Gastroesophageal sphincter (tissue), 4 donors: ENCODE measurements at places on chromosomes 5 and 9.

DNA sequence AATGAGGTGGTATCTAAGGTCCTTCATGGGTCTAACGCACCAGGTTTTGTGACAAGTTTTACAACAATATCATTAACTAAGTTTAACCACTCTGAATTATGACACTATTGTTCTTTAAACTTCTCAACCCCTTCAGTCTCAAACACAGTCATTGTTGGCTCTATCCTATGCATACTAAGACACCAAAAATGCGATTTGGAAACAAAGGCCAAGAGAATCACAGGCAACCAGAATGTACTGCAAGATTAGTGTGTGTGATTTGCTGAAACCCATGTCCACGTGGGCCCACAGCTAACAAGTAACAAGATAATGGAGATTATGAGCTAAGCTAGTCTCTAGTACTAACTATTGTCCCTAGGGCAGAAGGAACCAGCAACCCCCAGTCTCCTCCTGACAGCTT lies 142.2 kb upstream of the RANBP3L start:
- no peaks in the 10 kb centered on the region for H3K27me3 ChIP-seq
- H3K4me1 ChIP-seq: no peaks in the 10 kb centered on the region
- ATAC-seq: no peak
- H3K4me3 ChIP-seq: no peak overlapping the region
- H3K27ac ChIP-seq: no peak overlapping the region

GRCh38 chr9:95025213-95026147 lies 292.0 kb downstream of the FANCC start:
- H3K27me3 ChIP-seq: no peaks in the 10 kb centered on the region
- peak; percentile 90 for ATAC-seq
- peaks cover 33% of the 10 kb centered on the region for H3K36me3 ChIP-seq
- H3K4me3 ChIP-seq: no peak overlapping the region
- H3K27ac ChIP-seq: peak overlapping the region; percentile 98
- peaks cover 100% of the 10 kb centered on the region for H3K4me1 ChIP-seq

DNA sequence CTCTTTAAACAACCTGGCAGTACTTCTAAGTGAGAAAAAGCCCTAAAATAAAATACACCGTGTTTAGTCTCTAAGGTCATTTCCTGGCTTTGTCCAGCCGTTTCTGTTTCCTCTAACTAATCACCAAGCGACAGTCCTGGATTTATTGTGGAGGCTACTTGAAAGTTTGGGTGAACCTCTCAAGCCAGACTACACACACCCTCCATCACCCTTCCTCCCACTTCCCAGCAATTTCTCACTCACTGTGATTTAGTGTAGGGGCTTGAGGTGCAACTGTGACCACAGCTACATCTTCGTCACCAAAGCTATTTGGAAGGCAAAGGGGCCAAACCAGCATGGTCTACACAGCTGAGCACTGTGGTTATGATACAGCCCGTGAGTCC lies 240.0 kb upstream of the SLC24A2 start:
- peak; percentile 10 for ATAC-seq
- no peaks in the 10 kb centered on the region for H3K36me3 ChIP-seq
- no peak overlapping the region for H3K27ac ChIP-seq
- peaks cover 6% of the 10 kb centered on the region for H3K4me1 ChIP-seq
- no peaks in the 10 kb centered on the region for H3K27me3 ChIP-seq
- no peak overlapping the region for H3K4me3 ChIP-seq

DNA sequence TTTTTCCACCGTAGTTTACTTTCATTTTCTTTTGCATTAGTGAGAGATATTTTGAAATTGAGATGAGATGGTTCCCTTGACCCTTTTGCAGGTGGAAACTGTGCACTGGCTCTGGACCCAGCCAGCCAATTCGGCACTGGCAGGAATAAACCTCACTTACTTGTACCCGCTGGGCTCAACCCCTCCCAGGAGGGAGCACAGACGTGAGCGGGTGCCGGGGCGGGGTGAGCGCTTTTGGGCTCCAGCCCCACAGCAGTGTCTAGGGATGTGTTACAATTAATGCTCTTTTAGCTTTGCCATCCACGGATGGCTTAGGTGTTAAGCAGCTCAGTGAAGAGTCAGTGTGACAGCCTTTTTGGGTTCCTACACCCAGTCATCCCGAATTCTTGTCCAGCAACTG lies 766.1 kb upstream of the CHD1 start:
- no peak overlapping the region for H3K27ac ChIP-seq
- no peak overlapping the region for H3K4me3 ChIP-seq
- H3K36me3 ChIP-seq: no peaks in the 10 kb centered on the region
- no peaks in the 10 kb centered on the region for H3K4me1 ChIP-seq

DNA sequence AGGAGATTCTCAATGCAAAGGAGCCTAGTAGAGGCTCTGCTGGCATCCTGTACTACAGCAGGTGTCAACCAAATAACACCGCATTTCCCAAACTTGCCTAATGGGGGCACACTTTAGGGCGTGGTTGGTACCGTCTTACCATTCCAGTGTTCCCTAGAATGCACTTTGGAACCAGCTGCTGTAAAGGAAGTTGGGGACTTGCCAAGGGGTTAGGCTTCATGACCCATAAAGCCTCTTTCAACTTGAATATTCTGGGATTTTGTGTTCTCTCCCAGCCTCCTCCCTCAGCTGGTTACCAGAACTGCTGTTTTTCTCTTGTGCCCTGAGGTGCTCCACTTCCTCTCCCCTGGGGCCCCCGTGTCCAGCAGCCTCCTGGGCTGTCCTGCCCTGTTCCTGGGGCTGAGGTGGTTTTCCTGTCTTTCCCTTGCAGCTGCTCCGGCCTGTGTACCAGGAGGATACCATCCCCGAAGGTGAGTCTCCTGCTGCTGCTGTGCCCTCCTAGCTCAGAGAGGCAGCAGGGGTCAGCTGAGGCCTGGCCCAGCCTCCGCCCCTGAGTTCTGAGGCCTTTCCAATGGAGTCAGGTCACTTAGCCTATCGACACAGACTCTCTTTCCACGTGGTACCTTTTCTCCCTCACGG lies 44.7 kb downstream of the RGS3 start:
- no peaks in the 10 kb centered on the region for H3K27me3 ChIP-seq
- no peak for ATAC-seq
- no peak overlapping the region for H3K4me3 ChIP-seq
- H3K27ac ChIP-seq: no peak overlapping the region

GRCh38 chr9:87891754-87892153 lies 9.1 kb downstream of the SPATA31E1 start:
- H3K27me3 ChIP-seq: no peaks in the 10 kb centered on the region
- no peaks in the 10 kb centered on the region for H3K4me1 ChIP-seq
- no peak overlapping the region for H3K27ac ChIP-seq
- no peaks in the 10 kb centered on the region for H3K36me3 ChIP-seq
- ATAC-seq: no peak
- H3K4me3 ChIP-seq: no peak overlapping the region

DNA sequence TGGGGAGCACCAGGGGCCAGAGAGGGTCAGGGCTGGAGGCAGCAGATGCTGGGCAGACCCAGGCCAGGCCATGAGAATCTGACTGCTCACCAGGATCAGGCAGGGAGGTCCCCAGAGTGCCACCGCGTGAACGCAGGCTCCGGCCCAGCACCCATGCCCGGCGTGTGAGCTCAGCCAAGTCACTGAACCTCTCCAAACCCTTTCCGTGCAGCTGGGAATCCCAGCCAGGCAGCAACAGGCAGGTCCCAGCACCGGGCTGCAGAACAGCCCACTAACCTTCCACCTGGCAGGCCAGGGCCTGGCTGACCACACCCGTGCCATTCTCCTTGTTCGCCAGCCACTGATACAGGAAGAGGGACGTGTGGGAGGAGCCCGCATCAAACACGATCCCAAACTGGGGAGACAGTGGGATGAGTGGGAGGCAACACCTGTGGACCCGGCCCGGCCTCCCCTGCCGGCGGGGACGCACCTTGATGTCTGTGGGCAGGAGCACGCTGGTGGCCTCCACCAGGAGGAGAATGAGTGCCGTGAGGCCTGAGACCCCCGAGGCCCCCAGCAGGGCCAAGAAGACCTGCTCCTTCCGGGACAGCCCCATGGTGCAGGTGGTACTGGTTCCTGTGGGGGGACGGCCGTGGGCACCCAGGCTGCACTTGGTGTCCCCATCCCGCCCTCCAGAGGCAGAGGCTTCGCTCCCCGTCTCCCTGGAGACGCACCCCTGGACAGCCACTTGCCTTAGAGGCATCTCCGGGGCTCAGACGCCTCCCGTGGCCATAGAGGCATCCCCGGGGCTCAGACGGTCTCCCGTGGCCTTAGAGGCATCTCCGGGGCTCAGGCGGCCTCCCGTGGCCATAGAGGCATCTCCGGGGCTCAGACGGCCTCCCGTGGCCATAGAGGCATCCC lies 3.2 kb downstream of the ENTPD8 start:
- no peak overlapping the region for H3K4me3 ChIP-seq
- no peak for ATAC-seq
- H3K4me1 ChIP-seq: peaks cover 7% of the 10 kb centered on the region
- H3K27me3 ChIP-seq: peaks cover 68% of the 10 kb centered on the region

DNA sequence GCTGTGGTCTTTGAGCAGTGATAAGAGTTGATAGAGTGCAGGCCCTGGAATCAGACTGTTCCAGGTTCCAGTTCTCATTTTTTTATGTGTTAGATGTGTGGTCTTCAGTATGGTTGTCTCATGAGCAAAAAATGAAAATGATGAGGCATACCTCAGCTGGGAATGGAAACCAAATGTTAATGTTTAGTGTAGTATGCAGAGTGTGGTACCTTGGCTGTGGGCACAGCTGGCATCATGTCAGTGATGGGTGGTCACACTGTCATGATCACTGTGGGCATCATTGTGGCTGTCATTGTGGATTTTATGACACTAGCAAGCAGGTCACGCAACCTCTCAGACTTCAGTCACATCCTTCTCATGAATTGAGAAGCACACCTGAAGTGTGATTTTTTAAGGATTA lies 6.4 kb downstream of the ABLIM3 start:
- no peaks in the 10 kb centered on the region for H3K36me3 ChIP-seq
- ATAC-seq: no peak
- H3K4me1 ChIP-seq: no peaks in the 10 kb centered on the region

DNA sequence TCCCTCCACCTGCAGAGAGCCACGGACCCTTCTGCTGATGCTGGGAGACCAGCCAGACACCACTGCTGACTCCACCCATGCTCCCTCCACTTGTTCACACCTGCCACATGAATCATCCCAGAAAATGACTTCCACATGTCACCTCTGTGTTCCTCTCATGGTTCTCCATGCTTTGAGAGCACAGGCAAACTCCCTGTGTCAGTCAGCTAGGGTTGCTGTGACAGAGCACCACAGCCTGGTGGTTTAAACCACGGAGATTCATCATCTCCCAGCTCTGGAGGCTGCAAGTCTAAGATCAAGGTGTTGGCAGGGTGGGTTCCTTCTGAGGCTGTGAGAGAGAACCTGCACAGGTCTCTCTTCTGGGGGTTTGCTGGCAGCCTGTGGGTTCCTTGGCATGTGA lies 381.4 kb downstream of the GADD45G start:
- ATAC-seq: no peak
- H3K27ac ChIP-seq: no peak overlapping the region
- H3K36me3 ChIP-seq: no peaks in the 10 kb centered on the region
- H3K27me3 ChIP-seq: no peaks in the 10 kb centered on the region

DNA sequence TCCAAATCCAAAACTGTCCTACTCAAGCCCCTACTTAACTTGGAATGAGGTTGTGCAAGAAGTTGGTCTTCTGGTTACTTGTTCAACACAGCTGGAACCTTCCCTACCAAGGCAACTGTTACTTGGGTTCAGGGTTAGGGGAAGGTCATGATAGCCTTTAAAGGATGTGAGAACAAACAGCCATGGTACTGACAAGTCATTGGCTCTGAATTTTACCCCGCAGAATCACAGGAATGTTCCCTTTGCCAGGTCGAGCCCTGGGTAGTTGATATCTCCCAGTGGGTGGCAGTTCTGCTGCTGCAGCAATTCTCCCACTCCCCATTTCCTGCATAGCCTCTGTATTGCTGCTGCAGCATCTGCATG lies 396.1 kb upstream of the MPDZ start:
- H3K4me1 ChIP-seq: no peaks in the 10 kb centered on the region
- ATAC-seq: no peak
- no peaks in the 10 kb centered on the region for H3K27me3 ChIP-seq

DNA sequence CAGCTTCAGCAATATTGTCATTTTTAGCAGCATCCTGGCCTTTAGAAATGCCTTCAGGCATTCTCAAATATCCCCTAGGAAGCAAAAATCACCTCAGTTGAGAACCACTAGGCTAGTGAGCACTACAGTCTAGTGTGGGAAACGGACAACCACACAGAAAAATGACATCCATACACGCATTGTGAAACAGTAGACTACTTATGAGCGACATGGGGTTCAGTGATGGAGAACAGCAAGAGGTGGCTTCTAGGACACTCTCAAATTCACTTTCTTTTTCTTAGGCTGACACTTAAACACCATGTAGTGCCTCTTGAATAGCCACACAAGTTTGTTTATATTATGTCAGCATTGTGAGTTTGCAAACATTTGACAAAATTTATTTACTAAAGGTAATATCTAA lies 203.0 kb downstream of the KDM4C start:
- H3K4me3 ChIP-seq: no peak overlapping the region
- no peaks in the 10 kb centered on the region for H3K36me3 ChIP-seq
- H3K4me1 ChIP-seq: peaks cover 9% of the 10 kb centered on the region
- H3K27ac ChIP-seq: no peak overlapping the region
- no peak for ATAC-seq

- no peak overlapping the region for H3K4me3 ChIP-seq
- peak overlapping the region; percentile 31 for H3K27ac ChIP-seq
- no peak for ATAC-seq
- H3K4me1 ChIP-seq: peaks cover 71% of the 10 kb centered on the region
- no peaks in the 10 kb centered on the region for H3K27me3 ChIP-seq
- no peaks in the 10 kb centered on the region for H3K36me3 ChIP-seq
Observed at GRCh38 chr5:128100860-128101557, 17.4 kb downstream of the SLC12A2 start.

DNA sequence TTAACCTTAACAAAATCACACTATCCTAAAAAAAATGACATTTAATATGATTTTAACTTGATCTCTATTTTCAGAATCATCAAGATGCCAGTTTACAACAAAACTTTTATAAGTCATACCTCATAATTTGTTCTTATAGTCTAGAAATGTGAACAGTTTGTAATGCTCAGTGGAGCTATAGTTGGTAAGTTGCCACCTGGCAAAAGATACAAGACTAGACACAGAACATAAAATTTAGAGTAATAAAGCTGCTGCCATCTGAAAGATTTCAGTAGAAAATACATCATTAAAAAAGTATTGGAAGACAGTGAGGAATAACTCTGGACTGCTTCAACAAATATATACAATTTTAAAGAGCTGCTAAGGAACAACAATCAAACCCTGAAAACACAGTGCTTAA lies 233.8 kb downstream of the GABRG2 start:
- no peaks in the 10 kb centered on the region for H3K36me3 ChIP-seq
- H3K4me1 ChIP-seq: no peaks in the 10 kb centered on the region
- no peak overlapping the region for H3K27ac ChIP-seq
- ATAC-seq: no peak
- no peak overlapping the region for H3K4me3 ChIP-seq

- no peaks in the 10 kb centered on the region for H3K36me3 ChIP-seq
- H3K4me3 ChIP-seq: no peak overlapping the region
- peak overlapping the region; percentile 35 for H3K27ac ChIP-seq
- no peaks in the 10 kb centered on the region for H3K4me1 ChIP-seq
Observed at GRCh38 chr9:69131682-69132081, 42.4 kb upstream of the TJP2 start.
